Right ventricle myocardium superior (tissue), 1 donor: ENCODE measurements at places on chromosomes 5 and 9.
A peak's percentile ranks its signal among the peaks of the same experiment; 100 is the strongest.

DNA sequence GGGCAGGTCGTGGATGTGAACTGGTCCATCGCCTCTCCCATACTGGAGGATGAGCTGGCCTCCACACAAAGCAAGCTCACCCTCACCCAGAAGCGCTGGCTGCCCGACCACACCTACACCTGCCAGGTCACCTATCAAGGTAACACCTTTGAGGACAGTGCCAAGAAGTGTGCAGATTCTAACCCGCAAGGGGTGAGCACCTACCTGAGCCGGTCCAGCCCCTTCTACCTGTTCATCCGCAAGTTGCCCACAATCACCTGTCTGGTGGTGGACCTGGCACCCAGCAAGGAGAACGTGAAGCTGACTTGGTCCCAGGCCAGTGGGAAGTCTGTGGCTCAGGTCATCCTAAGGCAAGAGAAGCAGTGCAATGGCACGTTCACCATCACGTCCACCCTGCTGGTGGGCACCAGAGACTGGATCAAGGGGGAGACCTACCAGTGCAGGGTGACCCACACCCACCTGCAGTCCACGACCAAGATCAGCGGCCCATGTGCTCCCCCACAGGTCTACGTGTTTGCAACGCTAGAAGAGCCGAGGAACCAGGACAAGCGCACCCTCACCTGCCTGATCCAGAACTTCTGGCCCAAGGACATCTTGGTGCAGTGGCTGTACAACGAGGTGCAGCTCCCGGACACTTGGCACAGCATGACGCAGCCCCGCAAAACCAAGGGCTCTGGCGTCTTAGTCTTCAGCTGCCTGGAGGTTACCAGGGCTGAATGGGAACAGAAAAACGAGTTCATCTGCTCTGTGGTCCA, 71.3 kb downstream of the INSL6 start:
- peak; percentile 9 for DNase-seq

GRCh38 chr9:13360188-13360587, 80.7 kb upstream of the MPDZ start:
- DNase-seq = no peak

GRCh38 chr5:38666668-38667498, 110.4 kb upstream of the LIFR start:
- DNase-seq = peak; percentile 50

- no peak for DNase-seq
Measured at GRCh38 chr5:54670281-54670680, 152.7 kb downstream of the SNX18 start.

GRCh38 chr9:71814815-71815214, 46.5 kb upstream of the CEMIP2 start:
- DNase-seq = no peak

- no peak for DNase-seq
Measured at GRCh38 chr5:83368835-83369234, 102.7 kb upstream of the VCAN start.

DNA sequence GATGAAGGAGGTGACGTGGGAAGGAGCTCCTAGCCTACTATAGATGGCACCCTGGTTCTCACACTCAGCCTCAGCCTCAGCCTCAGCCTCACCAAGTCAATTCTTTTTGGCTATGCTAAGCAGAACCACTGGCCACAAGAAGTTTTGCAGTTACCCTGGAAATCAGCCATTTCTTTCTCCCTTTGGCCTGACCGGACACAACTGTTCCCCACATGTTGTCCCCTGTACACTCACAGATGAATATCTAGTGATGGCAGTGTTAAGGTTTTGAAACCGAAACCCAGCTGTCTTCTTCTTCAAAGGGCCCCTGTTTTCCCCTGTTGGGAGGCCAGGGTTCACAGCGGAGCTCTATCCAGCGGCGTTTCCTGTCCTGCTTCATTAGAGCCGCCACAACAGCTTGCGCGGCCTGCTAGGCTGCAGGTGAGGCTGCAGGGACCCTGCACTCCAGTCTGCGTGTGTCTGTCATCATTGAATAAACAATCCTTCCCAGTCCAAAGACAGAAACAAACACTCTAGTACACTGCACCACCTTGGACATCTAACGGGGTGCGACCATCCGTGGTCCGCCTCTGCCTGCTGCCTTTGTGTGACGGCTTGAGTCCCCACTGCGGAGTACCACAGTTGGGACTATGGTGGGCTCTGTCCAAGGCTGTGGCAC, 250.5 kb downstream of the DENND1A start:
- no peak for DNase-seq

- no peak for DNase-seq
Measured at GRCh38 chr9:98097836-98098235, 21.2 kb downstream of the TRIM14 start.

GRCh38 chr5:168288349-168289245, 2.8 kb upstream of the WWC1 start:
- no peak for DNase-seq
